ENCODE measurements at places on chromosomes 16 and 17.

DNA sequence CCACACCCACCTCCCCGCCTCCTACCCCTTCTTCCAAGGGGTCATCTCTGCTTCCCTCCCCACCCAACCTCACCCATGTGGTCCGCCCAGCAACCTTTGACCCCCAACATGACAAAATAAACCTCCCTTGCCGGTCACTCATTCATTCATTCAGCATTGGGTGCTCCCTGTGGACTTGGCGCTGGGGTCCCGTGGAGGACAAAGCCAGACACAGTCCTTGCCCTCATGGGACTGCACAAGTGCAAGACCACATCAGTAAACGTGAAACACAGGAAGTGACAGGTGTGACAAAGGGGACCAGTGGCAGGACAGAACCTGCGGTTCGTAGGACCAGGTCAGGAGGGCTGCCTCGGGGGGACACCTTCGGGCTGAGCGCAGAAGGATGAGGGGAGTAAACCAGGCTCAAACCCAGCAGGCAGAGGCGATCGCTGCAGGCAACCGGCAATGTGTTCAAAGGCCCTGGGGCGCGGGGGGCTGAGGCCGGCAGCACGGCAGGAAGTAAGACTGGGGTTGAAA lies 185.4 kb downstream of the SEC14L1 start:
- no peak for DNase-seq

DNA sequence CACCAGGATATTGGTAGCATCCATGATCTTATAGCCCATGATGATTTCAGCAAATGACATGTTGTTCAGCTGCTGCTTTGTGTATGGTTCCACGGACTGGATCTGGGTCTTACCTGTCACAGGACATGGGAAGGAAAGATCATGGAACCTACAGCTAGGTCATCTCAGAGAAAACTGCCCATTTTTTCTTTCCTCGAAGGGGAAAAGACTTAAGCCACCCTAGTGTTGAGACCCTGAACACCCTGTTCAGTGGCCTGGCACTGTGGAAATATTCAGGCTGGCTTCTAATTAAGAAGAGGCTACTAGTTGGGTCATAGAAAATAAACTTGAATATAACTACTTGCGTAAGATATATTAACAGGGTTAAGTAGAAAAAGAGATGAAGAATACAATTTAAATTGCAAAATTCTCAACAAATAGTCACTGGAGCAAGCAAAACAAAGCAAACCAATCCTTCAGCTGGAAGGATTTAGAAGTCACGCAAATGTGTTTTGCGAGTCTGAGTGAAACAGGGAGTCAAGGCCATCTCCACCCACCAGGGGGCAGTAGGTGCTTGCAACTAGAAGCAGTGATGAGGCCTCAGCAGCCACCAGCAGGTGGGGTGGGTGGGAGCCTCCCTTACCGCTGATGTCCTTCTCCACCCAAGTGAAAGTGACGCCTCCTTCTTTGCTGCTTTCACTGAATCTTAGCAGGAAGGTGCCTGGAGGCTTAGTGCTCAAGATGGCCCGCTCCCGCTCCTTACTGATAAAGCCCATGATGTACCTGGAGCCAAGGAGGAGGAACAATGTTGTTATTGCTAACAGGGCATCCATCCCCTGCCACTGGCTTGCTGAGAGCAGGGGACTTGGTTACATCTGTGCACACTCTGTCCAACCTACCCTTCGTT lies 34.3 kb downstream of the STAT5A start:
- peak; percentile 94 for DNase-seq

DNA sequence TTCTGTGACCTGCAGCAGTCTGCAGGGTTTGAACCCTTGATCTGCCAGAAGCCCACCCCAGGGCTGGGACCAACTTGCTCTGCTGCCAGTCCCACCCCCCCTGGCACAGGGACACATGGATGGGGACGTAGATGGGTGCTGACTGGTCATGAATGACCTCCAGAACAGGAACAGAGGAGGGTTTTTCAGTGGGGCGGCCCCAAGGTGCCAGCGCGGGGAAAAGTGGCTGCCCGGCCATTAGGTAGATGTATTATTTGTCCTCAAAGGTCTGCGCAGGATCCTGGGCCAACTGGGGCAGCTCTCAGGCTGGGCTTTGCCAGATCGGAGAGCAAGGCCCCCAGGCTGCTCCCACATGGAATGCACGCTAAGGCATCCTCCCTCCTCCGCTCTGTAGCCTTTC lies 265.2 kb upstream of the TNRC6C start:
- no peak for DNase-seq

GRCh38 chr16:6081320-6081976 lies 983.9 kb upstream of the EEF2KMT start:
- DNase-seq = no peak

DNA sequence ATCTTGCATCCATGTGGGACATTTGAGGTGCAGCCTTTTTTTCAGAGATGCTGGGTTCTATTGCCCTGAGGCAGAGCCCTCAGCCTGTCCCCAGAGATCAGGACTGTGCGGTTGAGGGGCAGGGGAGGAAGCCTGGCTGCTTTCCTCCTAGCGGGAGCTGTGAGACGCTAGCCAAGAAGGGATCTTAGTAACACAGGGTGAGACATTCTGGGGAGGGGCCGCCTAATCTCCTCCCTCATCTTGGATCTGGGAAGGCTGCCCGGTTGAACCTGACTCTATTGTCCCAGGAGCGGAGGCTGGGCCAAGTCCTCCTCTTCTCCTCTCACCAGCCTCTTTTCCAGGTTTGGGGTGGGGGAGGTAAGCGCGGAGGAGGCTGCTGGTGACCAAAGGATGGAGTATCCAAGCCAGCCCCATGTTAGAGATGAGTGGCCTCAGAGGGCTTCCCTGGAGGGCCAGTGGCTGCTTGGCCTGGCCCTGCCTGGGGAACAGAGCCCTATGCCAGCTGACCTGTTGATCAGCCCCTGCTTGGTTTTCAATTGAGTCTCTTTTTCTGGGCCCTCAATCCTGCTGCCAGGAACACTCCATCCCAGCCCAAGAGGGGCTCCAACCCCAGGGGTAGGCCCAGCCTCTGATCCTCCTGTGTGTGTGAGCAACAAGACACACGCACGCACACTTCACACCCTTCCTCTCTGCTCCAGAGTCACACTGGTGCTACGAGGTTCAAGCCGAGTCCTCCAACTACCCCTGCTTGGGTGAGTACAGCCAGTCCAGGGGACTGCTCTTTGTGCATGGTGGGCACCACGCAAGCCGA lies 5.0 kb downstream of the CA4 start:
- DNase-seq = no peak

DNA sequence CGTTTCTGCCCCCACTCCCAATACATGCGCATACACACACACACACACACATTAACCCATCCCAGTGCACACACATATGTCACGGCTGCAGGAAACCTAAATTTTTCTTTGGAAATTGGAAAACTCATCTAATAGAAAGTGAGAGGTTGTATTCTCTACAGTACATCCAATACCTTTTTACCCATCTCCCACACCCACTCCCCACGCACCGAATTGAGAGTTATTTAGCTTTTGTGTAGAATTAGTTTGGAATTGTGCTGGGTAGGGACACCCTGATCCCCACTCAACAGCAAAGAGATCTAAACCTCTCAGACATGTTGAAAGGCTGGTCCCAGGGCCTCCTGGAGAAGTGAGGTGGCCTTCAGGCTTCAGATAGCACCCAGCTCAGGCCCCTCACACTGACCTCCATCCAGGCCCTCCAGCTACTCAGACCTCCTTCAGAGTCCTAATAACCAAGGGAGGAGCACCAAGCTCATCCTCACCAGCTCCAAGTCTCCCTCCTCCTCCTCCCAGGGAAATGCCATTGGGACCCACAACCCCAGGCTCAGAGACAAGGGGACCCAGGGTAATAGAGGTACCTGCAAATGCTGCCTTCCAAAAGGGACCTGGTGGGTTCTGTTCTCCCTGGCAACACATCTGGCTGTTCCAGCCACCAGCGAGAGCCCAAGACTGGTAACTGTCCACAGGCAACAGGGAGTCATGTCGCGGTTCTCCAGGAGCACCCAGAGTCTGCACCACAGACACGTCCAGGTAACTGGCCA lies 955 bp downstream of the HOXB13 start:
- DNase-seq = no peak

GRCh38 chr17:37744961-37745800 lies at the start of gene HNF1B:
Gene HNF1B (minus strand): TSS chr17:37745059. CDS start chr17:37744884, 175 bp downstream.
- no peak for DNase-seq

DNA sequence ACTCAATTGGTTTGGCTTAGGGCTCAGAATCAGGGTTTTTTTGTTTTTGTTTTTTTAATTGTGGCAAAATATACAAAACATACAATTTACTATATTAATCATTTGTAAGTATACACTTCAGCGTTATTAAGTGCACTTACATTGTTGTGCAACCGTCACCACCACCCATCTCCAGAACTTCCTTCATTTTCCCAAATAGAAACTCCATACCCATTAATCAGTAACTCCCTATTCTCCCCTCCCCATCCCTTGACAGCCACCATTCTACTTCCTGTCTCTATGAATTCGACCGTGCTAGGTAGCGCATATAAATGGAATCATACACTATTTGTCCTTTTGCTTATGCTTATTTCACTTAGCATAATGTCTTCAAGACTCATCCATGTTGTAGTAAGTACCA lies 45.2 kb upstream of the DHX40 start:
- no peak for DNase-seq

DNA sequence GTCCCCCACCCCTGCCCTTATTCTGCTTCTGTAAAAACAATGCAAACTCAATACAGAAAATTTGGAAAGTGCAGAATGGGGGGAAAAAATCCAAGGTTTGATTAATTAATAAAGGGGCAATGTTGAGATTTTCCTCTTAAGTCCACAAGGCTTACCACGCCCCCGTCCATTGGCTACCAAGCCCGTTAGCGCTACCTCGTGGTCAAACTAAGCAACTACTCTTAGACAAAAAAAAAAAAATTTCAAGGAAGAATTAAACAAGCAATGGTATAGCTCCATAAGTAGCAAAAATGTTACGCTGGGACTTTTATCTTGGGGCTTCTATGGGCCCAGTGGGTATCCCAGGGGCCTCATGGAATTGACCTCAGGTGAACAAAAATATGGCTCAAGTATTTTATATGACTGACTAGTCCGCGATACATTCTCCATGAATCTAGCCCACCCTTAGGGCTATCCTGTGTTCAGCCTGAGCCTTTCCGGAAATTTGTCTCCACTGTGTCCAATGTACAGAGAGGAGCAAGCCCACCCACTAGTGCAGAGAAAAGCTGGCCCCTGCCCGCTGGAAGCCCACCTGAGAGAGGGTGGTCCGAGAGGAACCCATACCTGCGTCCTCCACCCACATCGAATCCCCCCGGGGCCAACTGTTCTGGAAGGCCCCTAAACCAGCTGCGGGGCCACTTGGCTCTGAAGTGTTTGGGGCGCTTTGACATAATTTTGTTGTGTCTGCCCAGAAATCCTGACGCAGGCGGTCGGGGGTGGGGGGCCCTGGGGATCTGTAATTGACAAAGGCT lies 19.1 kb upstream of the TEX2 start:
- DNase-seq = peak; percentile 40

DNA sequence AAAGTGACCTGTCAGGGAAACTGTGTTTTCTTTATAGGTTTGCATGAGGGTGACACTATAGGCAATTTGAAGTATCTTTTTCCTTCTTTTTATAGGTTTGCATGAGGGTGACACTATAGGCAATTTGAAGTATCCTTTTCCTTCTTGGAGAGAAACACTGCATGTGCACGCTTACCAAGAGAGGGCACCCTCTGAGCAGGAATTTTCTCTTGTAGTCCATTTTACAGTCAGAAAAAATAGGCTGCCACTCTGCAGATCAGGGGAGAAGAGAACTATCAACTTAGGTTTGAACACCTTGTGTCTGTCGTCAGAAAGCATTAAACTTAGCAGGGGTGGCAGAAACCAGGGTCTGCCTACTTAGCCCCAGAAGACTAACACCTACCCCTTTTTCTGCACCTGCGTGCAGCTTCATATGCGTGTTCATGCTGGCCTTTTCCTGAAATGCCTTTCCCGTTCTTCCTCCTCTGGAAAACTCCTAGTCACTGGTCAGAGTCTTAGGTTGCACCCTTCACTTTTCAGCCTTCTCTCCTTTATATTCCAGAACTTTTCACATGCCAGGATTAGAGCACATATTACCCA lies 16.4 kb upstream of the SMIM36 start:
- no peak for DNase-seq
